ENCODE measurements at places on chromosomes 7 and 10. TPM values are rescaled to one million over a fixed set of nuclear protein-coding genes. Genes with fewer than 3 reads are reported as not detected.

DNA sequence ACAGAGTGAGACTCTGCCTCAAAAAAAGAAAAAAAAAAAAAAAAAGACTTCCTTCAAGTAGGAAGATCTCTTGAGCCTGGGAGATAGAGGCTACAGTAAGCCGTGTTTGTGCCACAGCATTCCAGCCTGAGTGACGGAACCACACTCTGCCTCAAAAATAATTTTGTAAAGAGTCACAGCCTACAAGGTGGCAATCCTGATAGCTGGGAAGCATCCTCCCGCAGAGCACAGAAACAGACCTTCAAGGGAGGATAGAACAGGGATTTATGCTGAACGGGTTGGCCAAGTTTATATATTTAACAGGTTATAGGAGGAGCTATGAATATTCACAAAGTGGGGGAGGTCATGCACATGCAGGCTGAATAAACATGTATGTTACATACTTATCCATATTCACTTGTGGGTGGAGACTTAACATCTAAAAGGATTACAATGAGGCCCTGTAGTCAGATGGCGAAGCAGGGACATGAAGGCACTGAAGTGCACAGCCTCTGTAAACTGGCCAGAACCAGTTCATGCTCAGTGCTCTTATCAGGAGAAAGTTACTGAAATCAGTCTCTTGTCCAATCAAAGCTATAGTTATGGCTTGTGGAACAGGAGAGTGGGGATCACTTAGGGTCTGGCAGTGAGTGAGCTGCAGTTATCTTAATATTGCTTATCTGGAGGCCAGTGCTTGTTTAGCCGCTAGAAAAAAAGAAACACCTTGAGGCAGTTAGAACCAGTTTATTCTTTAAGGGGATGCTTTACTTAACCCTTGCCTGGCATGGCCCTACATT is 6.8 kb downstream of the LMBR1 start:
- no peak for DNase-seq

- no peak for DNase-seq
These were observed 203.1 kb downstream of the TMEM26 start for GRCh38 chr10:61250131-61250530.

DNA sequence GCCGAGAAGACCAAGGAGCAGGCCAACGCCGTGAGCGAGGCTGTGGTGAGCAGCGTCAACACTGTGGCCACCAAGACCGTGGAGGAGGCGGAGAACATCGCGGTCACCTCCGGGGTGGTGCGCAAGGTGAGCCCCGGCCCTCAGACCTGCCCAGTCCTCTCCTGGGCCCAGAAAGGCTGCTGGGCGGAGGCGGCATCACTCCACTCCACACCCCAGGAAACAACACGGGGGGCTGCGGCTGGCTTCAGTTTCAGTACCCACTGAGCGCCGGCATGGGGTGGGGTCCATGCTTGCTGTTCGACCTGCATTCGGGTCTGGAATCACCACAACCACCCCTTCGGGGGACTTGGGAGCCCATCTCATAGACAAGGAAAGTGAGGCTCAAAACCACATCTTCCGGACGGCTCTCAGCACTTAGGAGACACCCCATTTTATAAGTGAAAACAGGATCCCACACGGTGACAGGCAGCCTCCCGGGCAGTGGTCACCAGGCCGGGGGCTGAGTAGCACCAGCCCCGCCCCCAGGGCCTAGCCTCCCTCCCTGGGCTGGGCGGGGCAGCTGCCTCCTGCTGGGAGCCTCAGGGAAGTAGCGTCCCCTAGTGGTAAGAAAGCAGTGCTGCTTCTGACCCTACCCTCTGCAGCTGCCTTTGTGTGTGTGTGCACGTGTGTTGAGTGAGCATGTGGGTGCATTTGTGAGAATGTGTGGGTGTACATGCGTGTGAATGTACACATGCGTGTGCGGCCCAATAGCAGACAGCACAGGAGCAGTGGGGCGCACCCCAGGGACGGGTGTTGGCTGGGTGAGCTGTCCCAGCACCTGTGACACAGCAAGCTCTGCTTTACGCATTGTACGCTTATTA is 1.8 kb downstream of the SNCG start:
- DNase-seq, result peak; percentile 53

The CCDC172 gene
- not detected for total RNA-seq

The NPC1L1 gene
- not detected for total RNA-seq

The AOC1 gene
- total RNA-seq, result not detected
